NCI-H510A (cell line): ENCODE measurements at places on chromosomes 1 and 21.
A peak's percentile ranks its signal among the peaks of the same experiment; 100 is the strongest.

DNA sequence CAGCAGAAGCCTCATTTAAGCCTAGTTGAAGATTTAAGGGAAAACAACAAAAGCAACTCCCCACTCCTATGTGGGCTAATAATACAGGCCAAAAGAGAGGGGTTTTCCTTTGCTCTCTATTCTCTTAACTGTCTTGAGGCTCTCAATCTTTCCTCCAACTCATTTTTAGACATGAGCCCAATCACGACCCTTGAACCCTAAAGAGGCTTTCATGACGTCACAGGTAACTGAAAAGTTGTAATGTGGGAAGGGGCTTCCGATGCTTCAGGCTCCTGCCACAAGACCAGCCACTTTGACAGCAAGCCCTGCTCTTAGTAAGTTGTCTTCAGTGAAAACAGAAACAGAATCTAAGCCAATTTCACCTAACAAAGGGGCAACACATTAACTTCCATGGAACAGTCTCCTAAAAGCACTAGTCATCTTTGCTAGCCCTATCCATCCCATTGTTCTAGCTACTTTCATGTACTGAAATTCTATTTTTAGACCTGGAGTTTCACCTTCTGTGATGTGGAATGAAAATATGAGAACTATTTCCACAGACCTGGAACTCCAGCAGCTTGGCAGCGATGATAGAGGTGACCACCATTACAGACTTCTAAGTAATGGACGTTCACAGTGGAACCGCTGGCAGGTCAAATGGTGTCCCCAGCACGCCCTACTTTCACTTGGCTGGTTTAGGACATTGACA lies 36.3 kb downstream of the GPR161 start:
- no peak for DNase-seq

- DNase-seq, result no peak
Measured at GRCh38 chr1:210695026-210695425, 366.3 kb downstream of the HHAT start.

- no peak for DNase-seq
Measured at GRCh38 chr1:7561936-7562728, 209.0 kb upstream of the VAMP3 start.

DNA sequence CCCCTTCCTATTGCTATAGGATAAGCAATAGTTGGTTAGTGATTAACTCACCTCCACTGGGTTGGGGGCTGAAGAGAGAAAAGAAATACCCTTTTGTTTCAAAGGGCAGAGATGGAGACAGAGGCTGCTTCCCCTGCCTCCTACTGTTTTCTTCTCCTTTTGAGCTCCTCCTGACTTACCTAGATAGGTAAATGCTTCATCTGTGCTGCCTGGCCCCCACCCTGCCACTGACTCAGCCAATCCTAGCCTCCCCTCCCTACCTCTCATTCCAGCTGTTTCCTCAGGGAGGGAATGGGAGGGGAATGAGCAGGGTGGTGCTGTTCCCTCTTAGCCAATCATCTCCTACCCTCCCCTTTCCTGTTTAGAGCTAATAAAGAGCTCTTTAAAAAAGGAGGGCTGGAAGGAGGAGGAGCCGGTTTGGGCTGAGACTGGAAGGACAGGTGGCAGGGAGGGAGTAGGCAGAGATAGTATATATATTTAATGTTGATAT lies at the start of gene C1orf116:
TSS of gene C1orf116 (minus strand) at position 229 of the 490 bp plus-strand sequence. CDS start 5,158 bp downstream, outside the sequence.
- DNase-seq, result peak; percentile 88

- no peak for DNase-seq
Measured at GRCh38 chr1:156103521-156103947, 11.0 kb upstream of the LMNA start.

DNA sequence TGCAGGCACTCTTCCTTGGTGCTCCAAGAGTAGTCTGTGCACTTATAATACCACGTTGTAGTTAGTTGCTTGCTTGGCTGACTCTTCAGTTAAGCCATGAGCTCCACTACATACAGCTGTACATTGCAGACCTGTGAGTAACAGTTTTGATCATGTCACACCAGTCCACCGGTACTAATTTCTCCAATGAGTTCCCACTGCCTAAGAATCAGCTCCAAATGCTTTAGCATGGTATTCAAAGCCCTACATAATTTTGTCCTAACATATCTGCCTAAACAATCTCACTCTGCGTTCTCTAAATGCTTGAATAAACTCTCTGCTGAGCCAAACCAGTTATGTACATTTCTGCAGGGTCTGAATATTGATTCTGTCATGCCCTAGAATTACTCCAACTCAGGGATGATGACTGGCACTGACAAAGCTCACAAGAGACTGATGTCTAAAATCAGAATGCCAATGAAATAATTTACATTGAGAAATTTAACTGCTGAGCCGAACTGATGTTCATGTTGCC lies 200.7 kb downstream of the LHX8 start:
- DNase-seq, result no peak

- DNase-seq, result no peak
Measured at GRCh38 chr1:35809114-35810095, 1.6 kb downstream of the AGO4 start.

DNA sequence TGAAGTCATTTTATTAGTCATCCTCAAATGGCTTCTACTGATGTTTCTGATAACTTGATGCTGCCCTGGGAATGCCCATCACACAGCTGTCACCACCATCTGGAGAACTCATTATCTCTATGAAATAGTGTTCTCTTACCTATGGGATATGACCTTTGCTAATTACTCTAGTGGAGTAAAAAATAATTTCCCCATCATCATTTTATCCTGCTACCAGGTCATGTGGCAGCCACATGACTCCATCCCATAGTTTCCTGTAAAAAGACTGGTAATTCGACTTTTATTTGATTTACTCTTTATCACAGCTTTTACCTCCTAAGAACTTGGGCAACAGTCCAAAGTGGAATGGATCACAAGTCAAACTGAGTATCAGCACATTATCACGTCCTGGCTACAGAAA lies 76.1 kb upstream of the USP25 start:
- no peak for DNase-seq

DNA sequence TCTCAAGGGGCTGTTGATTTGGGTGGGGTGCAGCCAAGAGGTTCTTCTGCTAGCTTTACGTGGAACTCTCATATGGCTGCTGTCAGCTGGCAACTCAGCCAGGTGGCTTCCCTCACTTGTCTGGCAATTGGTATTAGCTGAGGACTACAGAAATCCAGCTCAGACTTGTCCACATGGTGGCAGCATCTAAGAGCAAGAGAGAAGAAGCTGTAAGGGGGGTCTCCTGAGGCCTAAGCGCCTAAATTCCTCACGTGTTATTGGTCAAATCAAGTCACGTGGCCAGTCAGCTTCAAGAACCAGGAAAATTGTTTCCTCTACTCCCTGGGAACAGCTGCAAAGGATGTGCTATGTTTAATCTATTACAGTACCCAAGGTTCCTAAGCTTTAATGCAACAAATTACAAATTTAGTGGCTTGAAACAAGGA lies 4.2 kb upstream of the DYRK3 start:
- DNase-seq, result peak; percentile 69

DNA sequence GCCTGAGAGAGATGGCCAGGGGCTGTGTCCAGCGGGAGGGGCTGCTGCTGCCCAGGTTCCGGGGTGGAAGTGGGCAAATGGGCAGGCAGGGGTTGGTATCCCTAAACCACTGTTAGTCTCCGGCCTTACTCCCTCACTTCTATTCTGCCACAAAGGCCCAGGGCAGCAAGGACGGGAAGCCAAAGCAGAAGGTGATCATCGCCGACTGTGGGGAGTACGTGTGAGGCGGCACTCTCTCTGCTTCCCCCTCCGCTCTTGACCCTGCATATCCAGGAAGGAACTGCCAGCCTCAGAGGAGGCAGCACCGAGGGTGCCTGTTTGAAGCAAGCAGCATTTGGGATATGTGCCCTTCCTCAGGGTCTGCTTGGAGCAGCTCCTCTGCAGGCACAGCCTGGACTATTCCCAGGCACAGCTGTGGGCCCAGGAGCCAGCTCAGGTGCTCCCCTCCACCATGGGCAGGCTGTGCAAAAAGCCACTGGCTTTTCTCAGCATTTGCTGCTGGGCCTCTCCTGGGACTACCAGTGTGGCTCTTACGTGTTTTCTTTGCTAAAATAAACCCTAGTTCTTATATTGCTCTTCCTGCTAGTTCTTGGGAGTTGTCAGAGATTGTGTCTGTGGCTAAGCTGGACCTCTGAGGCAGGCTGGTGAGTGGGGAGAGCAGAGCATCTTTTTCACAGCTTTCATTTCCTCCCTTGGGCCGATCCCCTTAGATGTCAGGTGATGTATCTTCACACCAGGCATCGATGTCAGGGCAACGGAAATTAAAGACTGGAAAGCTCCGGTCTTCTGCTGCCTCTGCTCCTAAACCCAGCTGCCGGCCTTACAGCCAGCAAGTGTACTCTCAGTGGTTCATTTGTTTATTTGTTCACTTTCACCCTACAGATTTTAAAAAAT lies 14.7 kb downstream of the PPIE start:
- DNase-seq, result peak; percentile 91

GRCh38 chr1:230394134-230394533 lies 32.0 kb downstream of the PGBD5 start:
- DNase-seq, result no peak

GRCh38 chr1:157089789-157090188 lies 9.8 kb downstream of the ETV3L start:
- no peak for DNase-seq

DNA sequence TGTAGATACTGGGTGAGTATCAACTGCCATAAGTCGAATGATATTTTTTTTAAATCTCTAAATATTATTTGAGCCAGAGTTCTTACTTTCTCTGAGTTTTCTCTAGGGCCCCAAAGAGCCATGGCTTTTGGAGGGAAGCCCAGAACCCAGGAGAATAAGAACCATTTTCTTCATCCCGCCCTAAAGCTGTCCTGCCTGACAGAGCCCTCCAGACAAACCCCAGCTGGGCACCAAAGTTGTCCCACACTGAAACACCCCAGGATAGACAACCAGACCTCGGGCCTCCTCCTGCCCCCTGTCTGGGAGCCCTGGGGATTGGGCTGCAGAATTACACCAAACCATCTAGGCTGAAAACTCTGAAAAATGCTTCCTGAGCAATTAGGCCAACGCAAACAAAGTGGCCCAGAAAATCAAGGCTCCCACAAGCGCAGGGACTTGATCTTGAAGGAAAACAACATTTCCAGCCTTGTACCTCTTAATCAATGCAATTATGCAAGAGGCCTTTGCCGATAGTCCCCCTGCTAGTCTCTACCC lies 113.1 kb downstream of the RRAGC start:
- no peak for DNase-seq

GRCh38 chr1:20107796-20108195 lies 11.5 kb downstream of the PLA2G2D start:
- no peak for DNase-seq

DNA sequence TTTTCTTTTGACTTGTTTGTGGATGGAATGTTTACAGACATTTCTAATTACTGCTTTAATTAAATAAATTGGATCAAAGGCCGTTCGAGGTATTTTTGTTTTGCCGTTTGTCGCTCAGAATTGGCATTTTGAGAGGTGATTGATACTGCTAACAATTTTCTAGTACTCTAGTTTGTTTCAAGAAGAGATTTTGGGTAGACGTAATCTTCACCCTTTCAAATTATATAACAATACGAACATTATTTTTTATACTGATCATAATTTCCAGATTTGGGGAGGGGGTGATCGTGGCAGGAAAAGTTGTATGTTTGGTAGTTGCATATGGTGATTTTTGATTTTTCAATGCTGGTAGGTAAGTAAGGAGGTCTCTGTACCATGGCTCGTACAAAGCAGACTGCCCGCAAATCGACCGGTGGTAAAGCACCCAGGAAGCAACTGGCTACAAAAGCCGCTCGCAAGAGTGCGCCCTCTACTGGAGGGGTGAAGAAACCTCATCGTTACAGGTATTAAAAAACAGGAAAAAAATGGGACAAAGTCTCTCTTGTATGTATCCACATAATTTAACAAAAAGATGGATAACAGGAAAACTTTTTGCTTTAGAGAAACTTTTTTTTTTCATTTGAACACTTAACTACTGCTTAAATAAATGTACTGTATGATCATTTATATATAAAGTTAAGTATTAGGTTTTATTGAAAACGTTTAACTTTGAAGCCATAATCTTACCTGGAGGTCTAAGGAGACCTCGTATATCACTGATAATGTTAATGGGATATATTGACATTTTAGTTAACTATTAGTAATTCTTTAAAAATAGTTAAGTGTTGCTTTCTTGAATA lies 1.7 kb downstream of the H3-3A start:
- DNase-seq, result no peak

GRCh38 chr1:6054596-6054995 lies 8.9 kb downstream of the KCNAB2 start:
- DNase-seq, result no peak

- DNase-seq, result no peak
Measured at GRCh38 chr21:21147374-21147745, 149.2 kb downstream of the NCAM2 start.
